Foreskin fibroblast (primary cell): ENCODE measurements at places on chromosomes 3 and 15.

DNA sequence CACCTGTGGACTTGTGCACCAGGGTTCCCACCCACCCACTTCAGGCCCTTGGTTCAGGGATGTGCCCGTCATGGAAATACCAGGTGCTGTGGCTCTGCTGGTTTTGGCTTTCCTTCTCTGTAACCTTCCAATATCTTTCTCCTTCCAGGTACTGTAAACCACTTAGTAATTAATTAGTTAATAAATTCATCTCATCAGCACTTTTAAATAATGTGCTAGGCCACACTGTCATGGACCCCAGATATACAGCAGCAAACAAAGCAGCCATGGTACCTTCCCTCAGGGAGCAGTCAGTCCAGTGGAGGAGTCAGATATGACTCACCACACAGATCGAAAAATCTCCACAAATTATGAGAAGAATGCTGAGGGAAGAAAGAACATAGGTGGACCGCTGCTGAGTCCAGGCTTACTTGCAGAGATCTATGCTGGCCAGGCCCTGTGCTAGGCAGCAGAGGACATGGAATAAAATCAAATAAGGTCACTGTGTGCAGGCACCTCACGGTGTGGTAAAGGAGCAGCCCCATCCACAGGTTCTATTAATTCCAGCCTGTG lies 6.8 kb upstream of the GATA2 start:
- no peak for DNase-seq

DNA sequence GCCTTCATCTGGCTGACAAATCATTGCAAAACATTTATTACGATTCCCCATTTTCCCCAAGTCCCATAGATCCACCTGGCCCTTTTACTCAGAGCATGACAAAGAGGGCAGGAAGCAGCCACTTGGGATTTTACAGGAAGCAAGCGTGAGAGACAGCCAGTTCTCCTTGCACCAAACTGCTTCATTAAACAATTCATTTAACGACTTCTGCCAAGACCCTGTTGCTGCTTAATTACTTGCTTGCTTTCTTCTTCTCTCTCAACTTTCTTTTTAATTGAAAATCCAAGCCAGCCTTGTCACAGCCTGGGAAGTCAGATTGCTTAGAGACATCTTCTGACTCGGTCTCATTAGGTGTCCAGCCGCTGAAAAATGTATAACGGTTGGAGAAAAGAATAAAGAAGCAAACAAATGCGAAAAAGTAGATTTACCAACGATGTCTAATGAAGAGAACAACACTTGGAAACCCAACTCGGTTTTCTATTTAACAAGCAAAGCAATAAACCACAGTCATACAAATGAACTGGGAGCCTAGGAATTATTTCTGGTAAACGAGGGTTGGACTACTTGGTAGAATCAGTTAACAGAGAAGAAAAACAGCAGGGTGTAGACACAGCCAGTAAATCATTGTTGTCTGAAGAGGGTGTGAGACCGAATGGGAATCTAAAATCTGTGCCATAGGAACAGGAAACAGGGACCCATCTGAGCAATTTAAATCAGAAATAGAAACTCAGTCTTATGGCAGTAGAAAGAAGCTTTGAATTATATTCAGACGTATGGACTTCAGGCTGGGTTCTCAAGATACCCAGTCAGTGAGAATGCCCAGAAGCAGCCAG lies 298.3 kb downstream of the LRRC3B start:
- DNase-seq, result no peak

DNA sequence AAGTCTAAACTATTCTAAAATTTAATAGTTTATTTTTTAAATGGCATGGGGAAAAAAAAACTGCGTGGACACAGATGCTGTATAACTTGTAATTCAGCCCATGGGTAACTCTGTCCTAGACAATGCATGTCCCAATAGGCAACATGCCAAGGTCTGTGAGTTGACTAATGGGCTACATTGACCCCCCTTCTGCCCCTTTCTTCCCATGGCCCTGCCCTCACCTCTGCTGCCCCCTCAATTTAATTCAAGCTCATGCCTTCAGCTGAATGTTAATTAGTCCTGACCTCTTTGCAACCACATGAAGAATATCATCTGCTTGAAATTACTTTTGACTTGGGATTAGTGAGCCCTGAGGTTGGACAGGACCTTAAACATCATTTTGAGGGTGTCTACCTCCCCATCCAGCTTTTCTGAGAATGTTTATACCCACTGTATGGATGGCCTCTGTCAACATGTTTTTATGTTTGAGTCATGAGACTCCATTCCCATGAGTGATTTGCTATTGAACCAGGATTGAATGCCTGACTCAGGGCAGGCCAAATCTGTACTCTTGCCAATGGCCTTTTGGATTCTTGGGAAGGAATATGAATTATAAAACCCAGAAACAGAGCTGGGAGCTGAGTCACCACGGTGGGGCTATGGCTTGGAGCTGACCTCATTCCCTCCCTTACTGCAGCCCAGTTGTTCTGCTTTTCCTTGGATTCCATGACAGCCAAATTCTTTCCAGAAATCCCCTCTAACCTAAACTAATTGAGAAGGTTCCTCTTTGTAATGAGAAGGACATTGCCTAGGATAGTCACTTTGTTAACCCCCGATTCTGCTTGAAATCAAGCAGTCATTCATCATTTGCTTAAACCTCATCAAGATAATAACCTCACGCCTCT lies 33.5 kb upstream of the PDE8A start:
- peak; percentile 97 for DNase-seq

DNA sequence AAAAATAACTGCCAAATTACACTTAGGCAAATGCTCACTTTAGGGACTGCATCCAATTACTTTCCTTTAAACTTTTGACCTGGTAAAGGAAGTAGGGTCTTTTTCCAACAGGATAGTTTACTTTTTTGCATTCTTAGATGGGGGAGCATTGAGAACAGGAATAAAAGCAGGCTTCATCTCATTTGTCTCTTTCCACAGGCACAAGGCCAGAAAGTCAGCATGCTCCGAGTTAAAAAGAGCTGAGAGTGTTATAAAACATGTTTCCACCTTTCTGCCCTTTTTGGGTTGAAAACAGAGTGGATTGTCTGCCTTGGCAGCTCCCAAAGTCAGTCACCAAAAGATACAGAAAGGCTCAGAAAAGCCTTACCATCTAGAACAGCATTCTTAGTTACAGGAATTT lies 404.9 kb upstream of the ALCAM start:
- DNase-seq, result no peak

DNA sequence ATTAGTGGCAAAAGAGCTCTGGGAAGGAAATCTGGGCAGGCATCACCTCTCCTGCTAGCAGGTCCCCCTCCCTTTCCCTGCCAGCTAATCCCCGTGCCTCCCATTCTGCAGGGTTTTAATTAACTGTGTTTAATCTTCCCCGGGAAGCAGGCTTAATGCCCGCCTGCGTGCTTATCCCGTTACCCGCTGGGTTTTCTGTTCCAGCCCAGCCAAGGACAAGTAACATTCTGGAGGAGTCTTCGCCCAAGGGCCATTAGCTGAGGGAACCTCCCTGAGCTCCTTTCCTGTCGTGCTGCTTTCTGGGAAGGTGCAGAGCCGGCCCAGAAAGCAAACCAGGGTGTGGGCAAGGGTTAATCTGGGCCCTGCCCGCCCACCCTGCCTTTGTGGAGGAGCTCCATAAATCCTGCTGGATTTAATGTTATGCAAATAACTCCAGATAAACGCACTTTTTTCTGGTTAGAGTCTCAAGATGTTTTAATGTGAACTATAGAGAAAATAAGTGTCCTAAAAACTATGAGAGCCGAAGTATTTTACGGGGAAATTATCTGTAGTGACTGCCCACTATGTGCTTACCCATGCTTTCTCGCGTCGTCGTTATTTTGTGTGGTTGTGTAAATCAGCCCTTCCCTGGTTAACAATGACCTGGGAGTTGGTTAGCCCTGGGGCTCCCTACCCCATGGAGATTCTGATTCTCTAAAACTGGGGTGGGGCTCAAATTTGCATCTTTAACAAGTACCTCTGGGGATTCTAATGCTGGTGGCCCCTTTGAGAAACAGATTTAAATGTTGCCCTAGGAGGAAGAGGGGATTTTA lies 25.9 kb downstream of the TRIM71 start:
- no peak for DNase-seq

DNA sequence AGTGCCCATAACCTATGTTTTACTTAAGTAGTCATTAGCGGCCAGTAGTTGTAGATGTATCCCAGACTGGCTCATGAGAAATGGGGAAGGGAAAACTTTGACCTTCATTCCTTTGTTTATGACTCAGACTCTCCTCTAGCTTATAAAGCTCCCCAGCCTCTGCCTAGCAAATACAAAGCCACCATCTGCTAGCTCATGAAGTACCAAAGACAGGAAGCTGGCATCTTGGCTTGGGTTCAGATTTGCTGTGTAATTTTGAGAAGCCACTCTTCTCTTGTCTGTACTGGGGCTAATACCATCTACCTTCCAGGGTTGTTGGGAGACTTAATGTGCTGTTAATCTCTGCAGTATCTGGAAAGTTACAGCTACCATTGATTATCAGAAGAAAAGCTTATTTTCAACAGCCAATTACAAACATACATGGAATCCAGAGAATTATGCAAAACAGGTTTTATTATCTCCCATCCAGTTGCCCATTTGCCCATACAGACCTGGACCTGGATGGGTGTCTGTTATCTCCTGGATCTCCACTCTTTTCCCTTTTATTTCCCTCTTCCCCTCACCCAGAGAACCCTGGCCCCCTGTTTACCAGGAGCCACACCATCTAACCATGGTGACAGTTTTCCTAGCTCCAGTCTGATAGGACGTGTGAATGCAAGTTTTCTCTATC lies 153.8 kb downstream of the SEMA6D start:
- peak; percentile 89 for DNase-seq

DNA sequence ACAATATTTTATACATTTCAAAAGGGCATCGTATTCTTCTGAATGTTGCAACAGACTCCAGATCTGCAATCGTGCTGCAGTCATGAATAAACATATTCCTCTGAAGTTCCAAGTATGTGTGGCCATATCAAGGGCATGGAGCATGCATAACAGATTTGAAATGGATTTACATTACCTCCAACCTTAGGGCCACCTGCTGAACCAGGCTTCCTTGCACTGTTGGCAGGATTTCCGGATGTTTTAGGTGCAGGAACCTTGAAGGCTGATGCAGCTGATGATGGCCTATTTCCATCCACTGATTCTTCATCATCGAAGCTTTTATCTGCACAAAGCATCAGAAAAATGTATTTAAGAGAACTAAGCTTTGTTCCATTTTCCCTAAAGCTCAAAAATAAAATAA lies 73.5 kb downstream of the CLASP2 start:
- DNase-seq, result no peak

DNA sequence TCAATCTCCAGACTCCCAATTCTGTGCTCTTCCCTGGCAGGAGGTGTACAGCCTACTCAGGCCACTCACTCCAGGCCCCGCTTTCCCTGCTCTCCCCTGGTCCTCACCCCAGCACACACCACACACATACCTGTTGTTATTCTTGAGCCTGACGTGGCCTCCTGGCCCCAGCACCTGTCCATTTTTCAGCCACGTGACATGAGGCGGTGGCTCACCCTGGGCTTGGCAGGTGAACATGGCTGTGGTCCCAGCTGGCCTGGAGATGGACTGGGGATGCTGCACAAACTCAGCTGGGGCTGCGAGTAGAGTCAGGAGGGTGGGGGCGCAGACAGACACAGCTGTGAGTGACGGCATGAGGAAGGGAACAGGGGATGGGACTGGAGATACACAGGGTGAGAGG lies 27.3 kb downstream of the RNU5B-1 start:
- DNase-seq, result no peak

GRCh38 chr15:76169911-76170800 lies 110.4 kb downstream of the TMEM266 start:
- no peak for DNase-seq

GRCh38 chr3:73480187-73480672 lies 144.5 kb downstream of the PDZRN3 start:
- DNase-seq, result no peak

DNA sequence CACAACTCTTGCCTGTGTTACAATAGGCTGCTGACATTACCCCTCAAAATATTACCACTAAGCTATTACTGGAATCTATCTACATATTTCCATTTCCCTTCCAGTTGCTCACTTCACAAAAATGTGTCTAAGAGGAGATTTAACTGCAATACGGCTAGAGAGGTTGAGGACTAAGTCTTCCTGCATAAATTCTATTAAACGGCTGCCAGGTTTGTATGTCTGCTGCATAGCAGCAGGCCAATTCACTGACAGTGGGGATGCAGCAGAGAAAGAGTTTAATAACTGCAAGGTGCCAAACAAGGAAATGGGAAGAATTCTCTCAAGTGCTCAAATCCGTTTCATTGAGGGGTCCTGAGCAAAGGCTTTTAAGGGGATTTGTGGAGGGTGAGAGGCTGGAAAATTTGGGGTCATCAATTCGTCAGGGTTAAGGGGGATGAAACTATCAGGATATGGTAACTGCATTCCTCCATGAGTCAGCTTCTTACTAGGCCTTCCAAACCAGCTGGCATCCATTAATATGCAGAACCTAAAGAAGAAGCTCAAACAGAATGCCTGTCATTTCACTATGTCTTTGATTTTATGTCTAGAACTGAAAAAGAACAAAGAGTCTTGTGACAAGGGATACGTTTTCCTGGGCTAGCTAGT lies 675.6 kb downstream of the TBL1XR1 start:
- DNase-seq, result peak; percentile 80

DNA sequence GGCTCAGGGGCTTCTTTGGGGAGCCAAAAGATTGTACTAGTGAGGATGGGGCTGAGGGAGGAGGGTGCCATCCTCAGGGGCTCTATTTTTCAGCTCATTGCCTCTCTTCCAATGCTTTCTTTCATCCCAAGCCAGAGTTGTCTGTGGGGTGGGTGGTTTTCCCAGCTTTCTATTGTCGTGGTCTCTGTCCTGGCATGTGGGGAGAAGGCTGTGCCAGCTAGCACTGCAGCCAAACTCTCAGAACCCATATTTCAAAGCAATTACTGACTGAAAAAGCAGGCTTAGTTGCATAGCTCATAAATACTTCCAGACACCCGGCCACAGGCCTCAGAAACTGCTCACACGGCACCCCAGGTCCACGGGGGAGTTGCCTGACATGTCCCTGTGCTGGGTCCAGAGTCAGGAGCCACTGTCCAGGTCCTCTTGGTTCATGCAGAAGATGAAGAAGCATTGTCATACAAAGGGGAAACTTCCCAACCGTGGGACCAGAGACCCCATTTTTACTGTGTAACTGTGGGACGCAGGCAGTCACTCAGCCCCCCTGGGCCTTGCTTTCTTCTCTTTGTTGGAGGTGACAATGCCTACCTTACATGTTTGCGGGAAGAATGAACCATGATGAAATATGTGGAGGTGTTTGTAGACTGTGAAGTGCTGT lies 27.6 kb downstream of the FGD5 start:
- DNase-seq, result no peak

DNA sequence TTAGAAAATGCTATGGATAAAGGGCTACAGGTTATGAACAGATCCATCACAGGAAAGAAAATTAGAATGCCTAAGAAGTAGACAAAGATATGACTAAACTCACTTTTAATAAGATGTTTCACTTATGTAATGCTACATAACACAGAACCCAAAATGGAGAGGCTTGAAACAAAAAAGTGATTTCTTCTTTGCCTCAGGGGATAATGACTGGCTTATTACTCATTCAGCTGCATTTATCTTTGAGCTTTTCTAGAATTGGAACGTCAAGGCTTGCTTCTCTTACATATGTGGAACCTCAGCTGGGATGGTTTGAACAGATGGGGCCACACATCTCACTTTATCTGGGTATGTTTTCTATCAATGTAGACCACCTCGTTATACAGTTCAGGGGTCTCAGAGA lies 120.6 kb upstream of the EPHA3 start:
- DNase-seq, result peak; percentile 89

GRCh38 chr3:63807961-63808565 lies 11.0 kb upstream of the C3orf49 start:
- DNase-seq, result no peak
